NCI-H1436 treated with DMSO at 0.1 percent for 48 hours (cell line): ENCODE measurements at places on chromosomes 2 and 18.

- DNase-seq: no peak
These were observed 5.9 kb downstream of the NFATC1 start for GRCh38 chr18:79401494-79402208.

GRCh38 chr2:151518802-151519201, 109.1 kb downstream of the RIF1 start:
- no peak for DNase-seq

- no peak for DNase-seq
These were observed 252.4 kb upstream of the SPOPL start for GRCh38 chr2:138249207-138249606.

DNA sequence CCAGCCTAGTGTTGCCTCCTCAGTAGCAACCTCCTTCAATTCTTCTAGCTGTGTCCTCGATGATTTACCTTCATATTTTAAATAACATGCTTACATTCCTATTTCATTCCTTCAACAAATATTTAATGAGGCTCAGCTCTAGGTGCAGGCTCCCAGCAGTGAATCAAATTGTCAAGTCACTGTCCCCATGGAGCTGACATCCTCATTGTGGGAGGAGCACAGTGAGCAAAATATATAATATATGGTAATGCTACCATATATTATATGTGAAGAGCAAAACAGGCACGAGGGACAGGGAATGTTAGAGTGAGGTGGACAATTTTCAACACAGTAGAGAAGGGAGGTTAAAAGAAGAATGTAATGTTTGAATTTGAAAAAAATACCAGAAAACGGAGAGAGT, 869.1 kb downstream of the SLC4A3 start:
- no peak for DNase-seq

DNA sequence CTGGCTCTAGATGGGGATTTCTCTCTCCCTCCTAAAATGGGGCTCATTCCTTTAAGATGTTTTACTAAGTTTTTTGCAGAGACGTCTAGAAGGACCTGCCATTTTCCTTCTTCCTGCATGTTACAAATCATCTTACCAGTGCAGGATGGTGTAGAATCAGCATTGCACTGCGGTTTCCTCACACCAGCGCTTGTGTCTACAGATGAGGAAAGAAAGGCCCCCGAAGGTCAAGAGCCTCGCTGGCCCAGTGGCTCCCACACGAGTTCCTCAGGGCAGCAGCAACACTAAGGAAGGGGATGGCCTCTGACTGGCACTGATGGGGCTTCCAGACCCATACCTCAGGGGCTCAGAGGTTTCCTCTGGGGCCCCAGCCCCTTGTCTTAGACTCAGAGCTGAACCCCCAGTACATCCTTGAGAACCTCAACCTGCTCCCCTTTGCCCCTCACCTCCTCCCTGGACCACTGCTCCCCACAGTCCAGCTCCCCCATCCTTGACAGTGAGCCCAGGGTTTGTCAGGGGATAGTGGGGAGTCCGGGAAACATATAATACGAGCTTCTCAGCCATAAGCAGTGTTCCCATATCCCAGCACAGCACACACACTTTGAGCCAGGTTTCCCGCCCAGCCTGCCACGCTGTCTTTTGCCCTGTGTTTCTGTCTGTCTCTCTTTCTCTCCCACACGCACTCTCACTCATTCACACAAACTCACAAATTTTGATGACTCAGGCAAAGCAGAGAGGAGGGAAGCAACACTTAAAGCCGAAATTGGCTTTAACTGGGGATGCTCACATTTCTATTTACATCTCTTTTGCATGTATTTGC, 29.4 kb downstream of the ZFP36L2 start:
- DNase-seq: no peak

DNA sequence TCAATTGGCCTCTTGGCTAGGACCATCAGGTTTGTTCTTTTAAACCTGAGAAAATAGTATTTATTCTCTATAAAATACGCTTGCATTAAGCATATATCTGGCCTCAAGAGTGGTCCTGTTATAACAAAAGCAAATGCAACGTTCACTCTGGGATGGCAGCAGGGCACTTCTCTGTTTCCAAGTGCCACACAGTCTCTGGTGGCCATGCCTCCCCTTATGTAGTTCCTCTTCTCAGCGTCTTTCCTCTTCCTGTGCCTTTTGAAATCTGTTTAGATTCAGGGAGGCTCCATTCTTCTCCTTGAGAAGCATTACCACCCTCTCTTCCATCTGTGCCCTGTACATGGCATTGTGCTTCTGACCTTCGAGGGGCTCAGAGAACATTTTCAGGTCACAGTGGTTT, 51.9 kb downstream of the TSHZ1 start:
- DNase-seq: no peak

DNA sequence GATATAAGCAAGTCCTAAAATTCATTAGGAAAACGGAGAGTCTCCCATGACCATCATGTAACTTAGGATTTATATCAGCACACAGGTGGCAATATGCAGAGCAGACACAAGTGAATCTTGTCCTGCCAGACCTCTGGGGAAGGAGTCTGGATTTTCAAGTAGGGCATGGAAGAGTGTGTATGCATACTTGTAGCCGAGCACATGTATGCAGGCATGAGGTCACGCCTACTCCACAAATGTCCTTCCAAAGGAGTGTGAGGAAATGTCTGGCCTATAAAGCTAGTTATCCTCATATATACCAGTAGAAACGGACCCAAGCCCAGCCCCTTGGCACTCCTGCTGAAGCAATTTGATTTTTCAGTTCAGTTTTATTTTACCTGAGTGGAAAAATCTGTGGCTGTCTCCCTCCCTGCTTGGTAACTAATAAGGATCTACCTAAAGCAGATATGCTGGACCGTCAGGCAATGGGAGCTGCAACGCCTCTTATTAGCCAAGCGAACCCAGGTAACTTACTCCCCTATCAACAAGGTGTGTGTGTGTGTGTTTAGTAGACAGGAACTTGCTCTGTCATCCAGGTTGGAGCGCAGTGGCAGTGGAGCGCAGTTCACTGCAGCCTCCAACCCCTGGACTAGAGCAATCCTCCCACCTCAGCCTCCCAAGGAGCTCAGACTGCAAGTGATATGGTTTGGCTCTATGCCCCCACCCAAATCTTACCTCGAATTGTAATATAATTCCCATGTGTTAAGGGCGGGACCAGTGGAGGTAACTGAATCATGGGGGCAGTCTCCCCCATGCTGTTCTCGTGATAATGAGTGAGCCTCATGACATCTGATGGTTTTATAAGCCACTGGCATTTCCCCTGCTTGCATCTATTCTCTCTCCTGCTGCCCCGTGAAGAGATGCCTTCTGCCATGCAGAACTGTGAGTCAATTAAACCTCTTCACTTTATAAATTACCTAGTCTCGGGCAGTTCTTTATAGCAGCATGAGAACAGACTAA, 2.8 kb downstream of the STAT1 start:
- no peak for DNase-seq

DNA sequence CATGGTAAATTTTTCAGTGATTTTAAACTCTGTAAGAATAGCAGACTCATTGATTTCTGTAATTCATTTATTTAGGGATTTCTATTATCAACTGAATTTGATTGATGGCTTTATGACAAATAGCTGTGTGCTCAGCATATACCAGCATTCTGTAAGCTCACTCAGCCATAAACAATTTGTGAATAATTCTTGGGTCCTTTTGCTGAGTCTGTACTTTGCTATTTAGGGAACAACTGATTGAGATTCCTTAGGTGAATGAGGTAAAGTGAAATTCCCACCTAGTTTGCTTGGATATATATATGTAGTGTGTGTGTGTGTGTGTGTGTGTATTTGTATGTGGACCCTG, 76.7 kb upstream of the CAVIN2 start:
- DNase-seq: no peak
